HuH-7.5 (cell line): ENCODE measurements at places on chromosomes 2 and 18.

DNA sequence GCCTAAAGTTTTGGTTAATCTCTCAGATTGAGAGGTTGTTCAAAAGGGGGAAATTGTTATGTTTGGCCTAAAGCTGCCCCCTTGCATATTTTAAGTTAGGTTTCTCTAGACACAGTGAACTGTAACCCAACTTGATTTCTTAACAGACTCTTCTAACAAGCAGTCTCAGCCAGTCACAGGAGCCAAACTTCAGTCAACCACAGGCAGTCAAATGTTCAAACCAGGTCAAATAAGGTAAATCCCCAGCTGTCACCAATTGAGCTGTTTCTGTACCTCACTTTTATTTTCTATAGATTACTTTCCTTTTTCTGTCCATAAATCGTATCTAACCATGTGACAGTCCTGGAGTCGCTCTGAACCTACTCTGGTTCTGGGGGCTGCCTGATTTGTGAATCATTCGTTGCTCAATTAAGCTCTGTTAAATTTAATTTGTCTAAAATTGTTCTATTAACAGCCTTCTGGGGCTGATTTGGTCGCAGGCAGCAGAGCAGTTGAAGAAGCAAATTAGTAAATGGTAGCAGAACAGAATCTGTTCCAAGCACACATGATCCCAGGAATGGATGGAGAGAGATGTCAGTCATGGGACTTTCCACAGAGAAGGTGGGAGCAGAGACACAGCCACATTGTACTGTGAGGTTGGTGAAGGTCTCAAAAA lies 16.4 kb upstream of the NFU1 start:
- no peak for DNase-seq

DNA sequence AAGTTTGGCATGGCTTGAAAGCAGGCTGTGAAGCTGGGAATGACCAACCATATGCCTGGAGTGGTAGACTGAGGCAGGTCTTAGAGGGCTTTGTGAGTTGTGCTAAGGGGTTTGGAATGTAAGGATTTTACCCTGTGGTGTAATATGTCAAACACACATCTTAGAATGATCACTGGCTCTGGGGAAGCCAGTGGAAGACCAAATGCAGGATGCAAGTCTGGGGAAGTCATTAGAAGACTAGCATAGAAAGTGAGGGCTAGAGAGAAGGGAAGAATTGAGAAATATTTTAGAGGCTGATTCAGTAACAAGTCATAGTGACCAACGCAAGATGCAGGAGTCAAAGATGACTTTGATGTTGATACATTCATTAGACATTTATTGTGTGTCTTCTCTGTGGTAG lies 3.5 kb upstream of the FHOD3 start:
- no peak for DNase-seq

DNA sequence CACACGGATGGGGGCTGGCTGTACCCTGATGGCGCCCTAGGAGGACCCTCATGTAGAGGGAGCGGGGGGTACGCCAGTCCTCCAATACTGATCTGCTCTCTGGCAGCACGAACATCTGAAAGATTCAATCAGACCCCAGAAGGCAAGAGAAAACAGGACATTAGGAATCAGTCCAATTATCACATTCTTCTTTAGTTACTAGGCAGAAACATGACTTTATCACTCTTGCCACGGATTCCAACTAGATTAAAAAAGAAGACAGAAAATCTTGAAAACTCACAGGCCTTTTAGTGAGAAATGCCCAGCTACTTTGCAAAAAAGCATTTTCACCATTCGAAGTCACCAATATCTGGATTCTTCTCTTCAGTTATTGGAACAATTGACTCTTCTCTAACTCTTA lies 68.4 kb downstream of the ID2 start:
- DNase-seq, result no peak

DNA sequence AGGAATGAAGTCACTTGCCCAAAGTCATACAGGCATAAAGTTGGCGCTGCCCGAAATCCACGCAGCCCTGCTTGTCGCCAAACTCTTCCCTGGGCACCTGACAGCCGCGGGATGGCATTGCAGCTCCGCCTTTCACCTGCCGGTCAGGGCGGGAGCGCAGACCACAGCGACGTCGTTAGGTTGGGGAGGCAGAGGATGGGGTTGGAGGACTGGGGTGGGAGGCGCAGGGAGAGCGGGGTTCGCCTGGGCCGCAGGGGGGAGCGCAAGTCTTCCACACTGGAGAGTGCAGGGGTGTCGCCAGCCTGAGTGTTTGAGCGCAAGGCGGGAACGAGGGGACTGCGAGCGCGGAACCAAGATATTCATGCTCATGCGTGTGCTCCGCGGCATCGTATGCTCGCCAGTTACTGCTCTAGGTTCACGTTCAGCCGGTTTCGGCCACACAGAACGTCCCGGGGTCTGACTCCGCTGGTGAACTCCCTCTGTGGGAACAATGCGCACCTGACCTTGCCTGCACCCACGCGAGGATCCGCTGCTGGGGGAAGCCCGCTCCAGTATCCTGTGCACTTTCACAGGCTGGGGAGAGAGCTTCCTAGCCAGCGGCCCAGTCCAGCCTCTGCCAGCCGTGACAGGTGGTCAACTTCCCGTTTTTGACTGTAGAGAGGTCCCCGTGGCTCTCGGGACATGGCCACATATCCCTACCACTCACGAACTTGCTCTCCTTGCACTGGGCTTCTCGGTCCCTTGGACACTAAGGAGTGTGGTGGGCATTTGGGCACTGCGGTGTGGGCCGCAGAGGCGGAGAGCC lies 767 bp upstream of the NPPC start:
- peak; percentile 10 for DNase-seq

GRCh38 chr2:64203131-64203857 lies 59.1 kb upstream of the PELI1 start:
- no peak for DNase-seq

DNA sequence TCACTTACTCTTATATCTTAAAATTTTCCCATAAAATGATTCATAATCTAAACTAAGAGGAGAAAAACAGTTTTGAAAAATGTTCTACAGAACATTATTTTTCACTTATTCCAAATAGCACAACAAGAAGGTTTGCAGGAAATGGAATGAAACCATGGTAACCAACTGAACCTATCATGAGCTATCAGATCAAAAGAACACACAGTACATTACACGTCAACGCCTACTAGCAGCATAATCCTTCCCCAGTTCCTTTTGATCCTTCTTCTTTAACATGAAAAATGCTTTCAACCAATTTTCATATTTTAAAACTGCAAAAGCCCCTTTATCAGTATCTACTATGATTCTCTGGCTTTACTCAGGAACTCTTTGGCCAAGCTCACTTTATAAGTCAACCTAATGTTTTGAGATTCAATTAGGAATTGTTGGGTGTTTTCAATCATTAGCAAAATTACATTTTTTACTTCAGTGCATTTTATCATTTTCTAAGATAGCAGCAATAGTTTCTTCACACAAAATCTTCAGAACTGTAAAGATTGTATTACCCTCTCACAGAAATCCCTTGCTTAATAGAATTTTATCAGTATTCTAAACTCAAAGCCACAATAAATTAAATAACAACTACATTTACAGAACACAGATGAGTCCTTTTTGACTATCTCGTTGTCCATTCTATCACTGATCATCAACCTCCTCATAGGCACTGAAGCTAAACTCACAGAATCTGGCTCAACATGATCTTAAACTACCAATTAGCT lies 102.5 kb downstream of the CHN1 start:
- DNase-seq, result no peak

- DNase-seq, result no peak
These were observed 140.9 kb downstream of the TCF4 start for GRCh38 chr18:55446996-55447671.

DNA sequence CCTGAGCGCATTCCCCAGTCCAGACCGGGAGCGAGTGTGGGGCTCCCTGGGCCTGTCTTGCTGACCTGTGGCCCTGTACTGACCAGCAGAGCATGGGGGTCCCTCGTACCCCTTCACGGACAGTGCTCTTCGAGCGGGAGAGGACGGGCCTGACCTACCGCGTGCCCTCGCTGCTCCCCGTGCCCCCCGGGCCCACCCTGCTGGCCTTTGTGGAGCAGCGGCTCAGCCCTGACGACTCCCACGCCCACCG lies 5.3 kb downstream of the NEU4 start:
- no peak for DNase-seq

DNA sequence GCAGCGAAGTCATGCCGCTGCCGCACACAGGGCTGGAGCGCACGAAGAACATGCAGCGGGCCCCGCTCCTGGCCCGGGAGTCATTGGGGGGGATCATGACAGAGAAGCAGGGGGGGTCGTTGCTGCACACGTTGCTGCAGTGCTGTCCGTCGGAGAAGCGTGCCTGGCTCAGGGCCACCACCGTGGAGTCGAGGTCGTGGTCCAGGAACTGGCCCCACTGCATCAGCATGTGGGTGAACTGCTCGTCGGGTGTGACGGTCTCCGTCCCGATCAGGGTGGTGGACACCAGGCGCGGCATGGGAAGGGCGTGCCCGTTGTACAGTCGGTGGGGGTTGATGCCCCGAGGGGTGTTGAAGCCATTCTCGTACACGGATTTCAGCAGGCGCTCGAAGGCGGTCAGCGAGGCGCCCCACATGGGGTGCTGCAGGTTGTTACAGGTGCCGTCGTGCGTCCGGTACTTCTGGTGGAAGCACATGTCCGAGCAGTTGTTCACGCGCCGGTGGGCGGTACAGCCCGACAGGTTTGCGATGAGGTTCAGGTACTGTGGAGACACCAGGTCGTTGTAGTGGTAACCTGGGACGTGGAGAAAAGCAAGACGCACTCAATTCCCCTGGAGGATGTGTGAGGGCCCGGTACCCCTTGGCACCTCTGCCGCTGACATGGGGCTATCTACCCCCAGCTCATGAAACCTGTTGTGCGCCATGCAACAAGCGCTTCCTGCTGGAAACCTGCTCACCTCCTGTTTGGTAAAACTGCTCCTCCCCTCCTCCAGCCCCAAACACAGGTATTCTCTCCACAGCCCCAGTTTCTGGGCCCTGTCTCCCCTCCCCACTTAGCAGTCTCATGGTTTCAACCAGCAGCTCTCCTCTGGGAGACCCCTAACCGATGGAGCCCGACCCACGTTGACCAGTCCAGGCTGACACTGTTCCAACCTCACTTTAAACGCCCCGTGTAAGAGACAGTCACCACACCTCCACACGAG lies 94.9 kb downstream of the PXDN start:
- DNase-seq, result no peak

GRCh38 chr2:149991576-149991975 lies 404.0 kb upstream of the MMADHC start:
- no peak for DNase-seq

DNA sequence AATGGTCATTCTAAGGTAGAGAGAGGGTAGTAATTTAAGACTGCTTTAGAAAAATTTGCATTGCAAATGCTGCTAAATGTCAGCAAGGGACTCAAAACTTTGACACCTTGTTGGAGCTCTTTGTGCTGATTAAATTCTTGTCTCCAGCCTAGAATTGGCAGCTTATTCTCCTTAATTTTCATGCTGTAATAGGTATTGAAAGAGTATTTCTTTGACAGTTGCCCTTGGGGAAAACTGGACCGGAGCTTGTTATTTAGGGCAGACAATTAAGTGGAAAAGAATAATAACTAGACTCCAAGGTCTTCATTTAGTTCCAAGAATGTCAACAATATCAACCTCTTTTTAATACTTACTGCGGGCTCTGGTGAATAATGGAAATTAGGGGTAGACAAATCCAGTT lies 264.0 kb downstream of the TPGS2 start:
- no peak for DNase-seq

DNA sequence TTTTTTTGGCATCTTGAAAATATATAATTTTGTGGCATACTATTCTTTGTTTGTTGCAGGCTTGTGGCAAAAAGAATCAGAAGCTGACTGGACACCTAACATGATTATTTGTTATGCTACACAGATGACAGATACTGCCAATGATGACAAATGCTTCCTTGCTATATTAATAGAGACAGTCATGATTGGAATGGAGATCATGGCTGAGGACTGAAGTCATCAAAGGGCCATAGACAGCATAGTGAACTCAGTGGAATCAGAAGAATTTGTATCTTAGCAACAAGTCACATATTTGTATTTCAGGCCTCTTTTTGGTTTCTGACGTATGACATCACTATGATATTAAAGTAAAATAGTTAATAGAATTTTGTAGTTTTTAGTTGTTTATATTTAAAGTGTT lies 1003.8 kb upstream of the DDX18 start:
- no peak for DNase-seq

DNA sequence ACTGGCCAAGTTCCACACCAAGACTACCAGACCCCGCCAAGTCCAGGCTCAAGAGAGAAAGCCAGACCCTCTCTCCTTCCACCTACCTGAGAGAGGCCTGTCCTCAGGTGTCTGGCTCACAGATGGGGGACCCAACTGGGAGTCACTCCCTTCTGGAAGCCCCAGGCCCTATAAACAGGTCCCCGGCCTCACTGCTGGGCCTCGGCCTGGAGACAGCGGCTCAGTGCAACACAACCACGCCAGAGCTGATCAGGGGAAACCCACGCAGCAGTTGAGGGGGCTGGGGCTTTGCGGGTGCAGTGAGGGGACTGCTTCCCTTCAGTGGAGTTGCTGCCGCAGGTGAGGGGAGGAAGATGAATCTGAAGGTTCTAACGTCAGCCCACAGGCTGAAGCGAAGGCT lies 22.8 kb upstream of the C1QL2 start:
- DNase-seq, result no peak

GRCh38 chr2:96716388-96716787 lies 23.5 kb downstream of the LMAN2L start:
- no peak for DNase-seq

GRCh38 chr2:97701851-97702465 lies 11.4 kb upstream of the ZAP70 start:
- no peak for DNase-seq

DNA sequence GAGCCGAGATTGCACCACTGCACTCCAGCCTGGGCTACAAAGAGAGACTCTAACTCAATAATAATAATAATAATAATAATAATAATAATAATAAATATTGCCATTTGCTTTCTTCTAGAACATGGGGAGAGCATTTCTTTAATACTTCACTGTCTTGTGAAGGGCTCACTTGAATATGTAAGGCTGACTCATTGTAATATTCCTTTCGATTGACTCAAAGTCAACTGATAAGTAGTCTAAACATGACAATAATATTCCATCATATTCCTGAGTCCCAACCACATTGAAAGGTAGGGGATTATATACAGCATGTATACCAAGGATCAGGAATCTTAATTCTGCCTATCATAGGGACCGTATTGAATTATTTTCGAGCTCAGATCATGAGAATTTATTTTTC lies 949.2 kb downstream of the DSC3 start:
- no peak for DNase-seq

DNA sequence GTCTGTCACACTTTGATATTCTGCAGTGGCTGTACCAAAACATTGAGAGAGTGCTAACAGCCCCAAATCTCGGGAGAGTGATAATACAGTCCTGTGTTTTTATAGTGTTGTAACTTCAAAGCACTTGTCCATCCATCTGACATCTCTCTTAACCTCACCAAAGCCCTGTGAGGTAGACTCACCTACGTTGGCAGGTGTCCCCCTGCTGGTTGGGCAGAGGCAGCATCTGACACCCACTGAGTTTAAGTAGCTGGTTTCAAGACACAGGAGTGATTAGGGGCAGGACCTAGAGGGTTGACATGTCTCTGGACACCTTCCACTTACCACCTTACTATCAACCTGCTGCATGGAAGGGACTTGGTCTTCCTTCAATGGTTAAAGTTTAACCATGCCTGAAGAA lies 22.9 kb downstream of the COLEC12 start:
- peak; percentile 48 for DNase-seq
